ENCODE measurements at places on chromosomes 12 and 14.

- DNase-seq: no peak
Measured at GRCh38 chr12:57129889-57130288, 1.6 kb downstream of the LRP1 start.

DNA sequence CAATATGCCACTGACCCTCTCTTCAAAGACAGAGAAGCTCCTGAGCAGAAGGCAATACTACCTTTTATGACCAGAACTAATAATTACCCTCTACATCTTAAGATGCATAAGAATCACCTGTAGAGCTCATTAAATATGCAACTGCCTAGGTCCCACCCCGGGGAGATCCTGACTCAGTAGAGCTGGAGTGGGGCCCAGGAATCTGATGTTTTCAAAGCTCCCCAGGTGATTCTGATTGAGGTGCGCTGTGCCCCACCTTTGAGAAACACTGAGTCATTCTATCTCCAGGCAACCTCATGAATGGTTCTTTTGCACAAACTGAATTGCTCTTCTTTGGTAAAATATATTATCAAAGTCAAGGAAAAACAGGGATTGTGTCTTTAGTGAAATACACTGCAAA is 149.3 kb upstream of the BMP4 start:
- no peak for DNase-seq

DNA sequence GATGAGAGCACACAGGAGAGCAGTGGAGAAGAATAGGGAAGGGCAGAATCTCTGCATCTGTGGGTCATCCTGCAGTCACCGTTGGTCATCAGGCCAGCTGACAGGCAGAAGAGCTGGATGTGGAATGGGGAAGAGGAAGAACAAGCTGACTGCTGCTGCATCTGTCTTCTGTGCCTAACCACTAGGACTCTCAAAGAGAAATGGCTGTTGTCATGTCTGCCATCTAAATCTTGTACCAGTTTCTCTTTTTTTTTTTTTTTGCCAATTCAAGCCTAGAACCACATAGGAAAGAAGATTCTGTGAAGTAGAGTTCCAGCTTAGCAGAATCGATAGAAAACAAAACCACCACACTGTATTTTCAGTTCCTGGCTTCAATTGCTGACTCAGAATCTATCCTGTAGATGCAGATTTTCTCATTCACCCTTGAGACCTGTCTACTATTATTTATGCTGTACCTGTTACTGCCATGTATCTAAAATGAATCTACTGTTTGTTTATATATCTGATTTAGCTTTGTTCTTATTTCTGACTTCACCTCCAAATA is 421.9 kb upstream of the PRICKLE1 start:
- no peak for DNase-seq

GRCh38 chr12:54140588-54141388 is 48.0 kb downstream of the SMUG1 start:
- no peak for DNase-seq

DNA sequence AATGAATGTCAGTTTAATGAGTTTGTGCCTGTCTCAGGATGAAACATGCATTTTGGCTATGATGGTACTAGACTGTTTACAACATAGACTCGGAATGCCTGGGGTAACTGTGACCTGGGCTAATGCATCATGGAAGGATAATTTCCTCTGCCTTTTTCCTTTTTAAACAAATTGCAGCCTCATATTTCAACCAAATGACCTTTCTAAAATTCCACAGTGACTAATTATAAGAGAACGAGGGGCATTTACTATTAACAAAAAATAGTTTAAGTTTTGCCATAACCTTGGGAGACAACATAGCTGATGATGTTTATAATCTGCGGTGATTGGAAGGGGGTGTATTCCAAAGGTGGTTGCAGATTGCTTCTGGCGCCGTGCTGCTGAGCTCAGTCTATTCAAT is 1140.5 kb downstream of the GALC start:
- no peak for DNase-seq

DNA sequence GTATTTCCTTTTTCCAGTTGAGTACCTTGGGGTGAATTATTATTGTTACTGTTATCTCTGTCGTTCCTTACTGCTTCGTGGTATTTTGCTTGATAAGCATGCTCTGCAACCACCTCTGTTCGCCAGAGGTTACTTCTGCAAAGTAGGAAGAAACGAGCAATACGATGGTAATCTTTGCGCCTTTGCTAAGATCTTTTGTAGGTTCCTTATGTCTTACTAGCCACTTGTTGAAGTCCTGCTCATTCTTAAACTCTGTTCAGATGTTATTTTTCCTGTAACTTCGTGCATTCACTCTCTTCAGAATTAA is 729 bp upstream of the M6PR start:
- no peak for DNase-seq

GRCh38 chr12:27974735-27975221 is 2.2 kb upstream of the PTHLH start:
- DNase-seq: no peak
